T-cell (primary cell): ENCODE measurements at places on chromosomes 7 and 10. TPM values are rescaled to one million over a fixed set of nuclear protein-coding genes. Genes with fewer than 3 reads are reported as not detected.
A peak's percentile ranks its signal among the peaks of the same experiment; 100 is the strongest.

GRCh38 chr10:49666054-49666615 lies 13.3 kb upstream of the C10orf53 start:
- no peak for DNase-seq
- H3K27me3 ChIP-seq, result peaks cover 17% of the 10 kb centered on the region
- no peak overlapping the region for H3K27ac ChIP-seq
- no peaks in the 10 kb centered on the region for H3K36me3 ChIP-seq
- no peaks in the 10 kb centered on the region for H3K4me1 ChIP-seq

- H3K36me3 ChIP-seq, result no peaks in the 10 kb centered on the region
- H3K27ac ChIP-seq, result no peak overlapping the region
- H3K4me3 ChIP-seq, result no peak overlapping the region
- no peaks in the 10 kb centered on the region for H3K27me3 ChIP-seq
- no peak for DNase-seq
Observed at GRCh38 chr10:63412304-63412703, 53.5 kb downstream of the JMJD1C start.

DNA sequence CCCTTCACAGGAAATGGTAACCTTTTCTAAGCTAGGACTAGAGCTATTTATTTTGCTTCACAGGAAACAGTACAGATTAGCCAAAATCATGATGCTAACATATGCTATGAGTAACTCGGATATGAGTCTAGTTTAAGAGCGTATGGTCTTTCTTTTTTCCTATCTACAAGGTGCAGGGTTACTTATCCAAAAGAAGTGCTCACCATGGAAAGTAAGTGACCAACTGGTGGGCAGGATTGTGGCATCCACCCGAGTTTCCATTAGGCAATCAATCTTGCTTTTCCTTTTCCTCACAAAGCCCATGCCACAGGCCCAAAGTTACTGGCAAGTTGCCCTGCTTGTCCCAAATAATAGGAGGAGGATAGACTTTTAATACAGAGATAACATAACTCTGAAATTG lies 765.1 kb upstream of the POM121L12 start:
- no peaks in the 10 kb centered on the region for H3K27me3 ChIP-seq

GRCh38 chr10:1674501-1674900 lies 62.8 kb downstream of the ADARB2 start:
- H3K27me3 ChIP-seq, result peaks cover 19% of the 10 kb centered on the region
- H3K4me1 ChIP-seq, result peaks cover 2% of the 10 kb centered on the region
- DNase-seq, result no peak
- H3K4me3 ChIP-seq, result no peak overlapping the region
- H3K27ac ChIP-seq, result no peak overlapping the region

DNA sequence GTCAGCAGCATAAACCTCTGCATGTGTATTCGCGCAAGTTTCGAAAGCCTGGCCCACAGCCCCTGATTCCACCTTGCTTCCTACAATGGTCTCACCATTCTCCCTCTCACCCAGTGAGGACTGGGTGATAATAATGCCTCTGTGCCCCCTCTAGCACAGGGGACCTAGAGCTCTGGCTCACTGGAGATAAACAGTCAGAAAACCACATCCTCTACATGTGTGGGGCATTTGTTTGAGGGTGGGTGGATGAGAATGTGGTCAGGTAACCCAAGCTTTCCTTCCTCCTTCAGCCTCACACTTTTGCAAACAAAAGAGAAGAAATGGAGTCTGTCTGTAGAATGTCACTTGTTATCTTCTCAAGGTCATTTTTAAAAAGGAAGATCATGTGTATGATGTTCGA lies 373.5 kb downstream of the KCNMA1 start:
- no peak for DNase-seq
- H3K27me3 ChIP-seq, result no peaks in the 10 kb centered on the region
- no peak overlapping the region for H3K4me3 ChIP-seq

DNA sequence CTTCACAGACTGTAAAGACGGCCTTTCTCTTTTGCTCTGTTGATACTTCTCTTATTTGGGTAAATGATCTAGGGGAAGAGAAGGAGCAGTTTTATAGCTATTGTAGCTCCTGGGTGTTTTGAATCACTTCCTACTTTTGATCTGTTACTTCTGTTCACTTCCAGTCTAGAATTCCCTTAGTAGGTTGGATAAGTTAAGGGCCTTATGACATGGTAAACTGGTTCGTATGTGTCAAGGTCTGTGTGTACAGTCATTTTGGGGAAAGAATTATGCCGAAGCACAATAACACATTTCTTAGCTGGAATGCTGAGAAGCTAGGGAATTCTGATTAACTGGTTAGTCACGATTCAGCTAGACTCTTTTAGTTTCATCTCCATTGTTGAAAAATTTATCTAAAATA lies 8.1 kb downstream of the DENND10 start:
- no peak overlapping the region for H3K4me3 ChIP-seq
- H3K36me3 ChIP-seq, result peaks cover 46% of the 10 kb centered on the region
- H3K27me3 ChIP-seq, result no peaks in the 10 kb centered on the region
- no peak overlapping the region for H3K27ac ChIP-seq
- H3K4me1 ChIP-seq, result peaks cover 6% of the 10 kb centered on the region

- H3K27ac ChIP-seq, result no peak overlapping the region
- H3K27me3 ChIP-seq, result no peaks in the 10 kb centered on the region
- H3K36me3 ChIP-seq, result no peaks in the 10 kb centered on the region
- H3K4me3 ChIP-seq, result no peak overlapping the region
- H3K4me1 ChIP-seq, result peaks cover 7% of the 10 kb centered on the region
- no peak for DNase-seq
Observed at GRCh38 chr7:129163875-129164544, 19.5 kb downstream of the TSPAN33 start.

DNA sequence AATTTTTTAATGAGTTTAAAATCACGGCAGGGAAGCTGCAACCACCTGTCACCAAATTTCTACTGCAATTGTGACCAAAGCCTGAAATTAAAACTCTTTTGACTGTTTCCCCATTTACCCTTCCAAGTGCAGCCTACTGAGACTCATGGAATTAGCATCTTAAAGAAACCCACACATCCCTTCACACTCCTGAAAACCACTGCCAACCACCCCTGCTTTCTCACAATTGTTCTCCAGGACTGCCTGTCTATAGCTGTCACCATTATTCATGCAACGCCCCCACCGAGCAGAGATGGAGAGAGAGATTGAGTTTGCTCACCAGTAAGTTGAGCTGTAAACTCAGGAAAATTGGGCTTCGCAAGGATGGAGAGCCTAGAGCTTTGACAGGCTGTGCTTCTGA lies 383.8 kb upstream of the SORCS1 start:
- H3K27ac ChIP-seq, result no peak overlapping the region
- no peaks in the 10 kb centered on the region for H3K4me1 ChIP-seq
- H3K27me3 ChIP-seq, result no peaks in the 10 kb centered on the region

- no peaks in the 10 kb centered on the region for H3K27me3 ChIP-seq
- no peaks in the 10 kb centered on the region for H3K4me1 ChIP-seq
- DNase-seq, result no peak
- H3K36me3 ChIP-seq, result no peaks in the 10 kb centered on the region
- H3K27ac ChIP-seq, result no peak overlapping the region
- H3K4me3 ChIP-seq, result no peak overlapping the region
Observed at GRCh38 chr7:134804854-134805253, 25.4 kb downstream of the CALD1 start.

DNA sequence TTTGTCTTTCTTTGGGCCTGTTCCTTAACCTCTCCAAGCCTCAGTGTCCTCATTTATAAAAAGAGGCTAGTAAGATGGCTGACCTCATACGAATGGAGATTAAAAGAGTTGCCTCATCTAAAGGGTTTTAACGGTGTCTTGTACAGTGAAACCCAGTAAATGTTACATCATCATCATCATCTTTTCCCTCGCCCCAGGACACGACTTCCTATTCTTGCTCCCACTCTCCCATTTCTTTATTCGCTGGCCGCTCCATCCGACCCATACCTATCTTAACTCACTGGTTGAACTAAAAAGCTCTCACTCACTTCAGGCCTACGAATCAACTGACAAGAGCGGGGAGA lies 554 bp downstream of the FRA10AC1 start:
- DNase-seq, result peak; percentile 35
- peak overlapping the region; percentile 98 for H3K4me3 ChIP-seq
- peaks cover 20% of the 10 kb centered on the region for H3K4me1 ChIP-seq
- H3K27me3 ChIP-seq, result no peaks in the 10 kb centered on the region
- no peaks in the 10 kb centered on the region for H3K36me3 ChIP-seq
- peak overlapping the region; percentile 54 for H3K27ac ChIP-seq

GRCh38 chr10:124384172-124384571 lies 34.6 kb downstream of the OAT start:
- H3K4me3 ChIP-seq, result no peak overlapping the region
- H3K27ac ChIP-seq, result no peak overlapping the region
- DNase-seq, result no peak
- no peaks in the 10 kb centered on the region for H3K4me1 ChIP-seq

GRCh38 chr10:87596351-87596750 lies 63.3 kb upstream of the PAPSS2 start:
- DNase-seq, result no peak
- no peaks in the 10 kb centered on the region for H3K36me3 ChIP-seq
- H3K27me3 ChIP-seq, result no peaks in the 10 kb centered on the region
- no peak overlapping the region for H3K27ac ChIP-seq

DNA sequence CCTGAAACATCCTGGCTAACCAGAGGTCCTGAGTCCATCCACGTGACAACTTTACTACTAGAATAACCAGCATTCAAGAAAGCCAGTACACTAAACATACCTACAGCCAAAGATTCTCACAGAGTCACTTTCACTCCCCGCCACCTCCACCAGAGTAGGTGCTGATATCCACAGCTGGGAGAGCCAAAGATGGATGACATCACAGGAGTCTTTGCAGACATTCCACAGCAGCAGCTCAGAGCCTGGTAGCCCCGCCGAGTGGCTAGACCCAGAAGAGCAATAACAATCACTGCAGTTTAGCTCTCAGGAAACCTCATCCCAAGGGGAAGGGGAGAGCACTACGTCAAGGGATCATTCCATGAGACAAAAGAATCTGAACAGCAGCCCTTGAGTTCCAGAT lies 13.5 kb upstream of the ADAM22 start:
- no peak overlapping the region for H3K4me3 ChIP-seq
- no peaks in the 10 kb centered on the region for H3K36me3 ChIP-seq
- no peak for DNase-seq
- H3K27ac ChIP-seq, result no peak overlapping the region
- no peaks in the 10 kb centered on the region for H3K4me1 ChIP-seq

- no peak overlapping the region for H3K27ac ChIP-seq
- no peaks in the 10 kb centered on the region for H3K4me1 ChIP-seq
- no peak for DNase-seq
- H3K27me3 ChIP-seq, result no peaks in the 10 kb centered on the region
- no peaks in the 10 kb centered on the region for H3K36me3 ChIP-seq
- no peak overlapping the region for H3K4me3 ChIP-seq
Observed at GRCh38 chr10:125707541-125708468, 11.7 kb upstream of the EDRF1 start.

DNA sequence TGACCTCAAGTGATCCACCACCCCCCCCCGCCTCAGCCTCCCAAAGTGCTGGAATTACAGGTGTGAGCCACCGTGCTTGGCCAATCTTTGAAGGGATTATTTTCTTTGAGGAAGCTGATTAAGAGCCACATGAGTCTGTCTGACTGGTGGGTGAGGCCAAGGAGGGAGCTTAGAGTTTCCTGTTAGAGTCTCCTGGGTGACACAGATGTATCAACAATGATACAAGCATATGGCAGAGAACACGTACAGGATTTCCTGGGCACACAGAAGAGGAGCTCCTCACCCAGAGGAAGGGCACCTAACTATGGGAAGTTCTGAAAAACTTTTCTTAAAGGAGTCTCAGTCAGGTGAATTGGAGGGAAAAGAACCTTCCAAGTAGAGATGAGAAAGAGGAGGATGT lies 69.4 kb downstream of the GOLGA7B start:
- no peaks in the 10 kb centered on the region for H3K27me3 ChIP-seq
- H3K4me1 ChIP-seq, result peaks cover 13% of the 10 kb centered on the region
- H3K36me3 ChIP-seq, result no peaks in the 10 kb centered on the region
- DNase-seq, result no peak
- no peak overlapping the region for H3K27ac ChIP-seq

- H3K4me3 ChIP-seq, result no peak overlapping the region
- H3K4me1 ChIP-seq, result peaks cover 9% of the 10 kb centered on the region
- H3K27ac ChIP-seq, result no peak overlapping the region
- H3K27me3 ChIP-seq, result no peaks in the 10 kb centered on the region
Observed at GRCh38 chr7:158030071-158030470, 557.6 kb downstream of the PTPRN2 start.

- no peak overlapping the region for H3K27ac ChIP-seq
- H3K4me3 ChIP-seq, result no peak overlapping the region
- no peak for DNase-seq
- no peaks in the 10 kb centered on the region for H3K4me1 ChIP-seq
- no peaks in the 10 kb centered on the region for H3K27me3 ChIP-seq
Observed at GRCh38 chr7:50554431-50555322, 10.5 kb downstream of the DDC start.

- H3K4me3 ChIP-seq, result no peak overlapping the region
- no peaks in the 10 kb centered on the region for H3K27me3 ChIP-seq
- H3K4me1 ChIP-seq, result no peaks in the 10 kb centered on the region
Observed at GRCh38 chr7:54345746-54346145, 196.4 kb upstream of the VSTM2A start.

DNA sequence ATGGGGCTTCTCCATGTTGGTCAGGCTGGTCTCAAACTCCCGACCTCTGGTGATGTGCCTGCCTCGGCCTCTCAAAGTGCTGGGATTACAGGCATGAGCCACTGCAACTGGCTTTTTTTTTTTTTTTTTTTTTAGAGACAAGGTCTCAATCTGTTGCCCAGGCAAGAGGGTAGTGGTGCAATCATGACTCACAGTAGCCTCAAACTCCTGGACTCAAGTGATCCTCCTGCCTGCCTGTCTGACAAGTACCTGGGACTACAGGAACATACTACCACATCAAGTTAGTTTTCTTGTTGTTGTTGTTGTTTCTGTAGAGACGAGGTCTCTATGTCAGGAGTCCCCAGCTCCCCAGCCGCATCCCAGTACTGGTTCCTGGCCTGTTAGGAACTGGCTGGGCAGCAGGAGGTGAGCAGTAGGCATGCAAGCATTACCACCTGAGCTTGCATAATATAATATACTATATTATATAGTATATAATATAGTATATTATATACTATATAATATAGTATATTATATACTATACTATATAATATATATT lies 55.7 kb downstream of the TPK1 start:
- no peaks in the 10 kb centered on the region for H3K36me3 ChIP-seq
- H3K4me3 ChIP-seq, result no peak overlapping the region

DNA sequence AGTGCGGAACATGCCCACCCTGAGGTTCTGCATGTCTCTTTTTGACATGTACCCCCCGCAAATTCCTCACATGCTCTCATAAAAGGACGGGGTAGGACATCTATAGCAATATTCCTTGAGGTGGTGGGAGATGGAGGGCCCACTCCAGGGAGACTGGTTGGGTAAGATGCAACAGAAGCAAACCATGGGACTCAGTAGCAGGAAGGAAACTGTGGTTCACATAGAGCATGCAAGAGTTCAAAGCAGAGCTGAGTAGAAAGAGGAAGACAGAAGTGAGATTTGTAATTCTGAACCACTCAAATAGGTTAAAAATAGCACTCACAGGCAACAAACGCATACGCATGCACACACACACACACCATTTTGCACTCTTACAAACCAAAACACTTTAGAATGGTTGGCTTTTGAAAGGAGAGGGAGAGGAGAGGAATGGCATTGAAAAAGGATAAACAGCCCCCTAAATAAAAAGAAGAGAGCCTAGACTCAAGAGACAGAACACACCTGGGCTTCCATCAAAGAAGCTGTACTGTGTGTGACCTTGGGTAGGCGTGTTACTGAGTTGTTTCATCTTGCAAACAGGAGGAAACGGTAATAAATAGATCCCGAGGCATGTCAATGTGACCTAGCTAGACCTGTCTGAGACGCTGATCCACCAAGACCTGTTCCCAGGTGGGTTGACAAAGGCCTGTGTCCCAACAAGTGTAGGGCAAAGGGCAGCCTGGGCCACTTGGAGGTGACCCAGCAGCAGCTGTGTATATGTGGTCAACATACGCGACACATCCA lies 77.6 kb upstream of the LRRC4 start:
- DNase-seq, result no peak
- H3K4me3 ChIP-seq, result peak overlapping the region; percentile 66
- peaks cover 80% of the 10 kb centered on the region for H3K4me1 ChIP-seq

CLRN3 gene
- not detected for total RNA-seq

PRLHR gene
- total RNA-seq, result not detected

SBDS gene
- total RNA-seq, result 272 TPM

PLEKHS1 gene
- not detected for total RNA-seq
